Hematopoietic multipotent progenitor cell treated with erythropoietin and hydrocortisone succinate and interleukin-3 and kit ligand, for 4 days (in vitro differentiated cells): ENCODE measurements at places on chromosomes 1 and 21.
A peak's percentile ranks its signal among the peaks of the same experiment; 100 is the strongest.

DNA sequence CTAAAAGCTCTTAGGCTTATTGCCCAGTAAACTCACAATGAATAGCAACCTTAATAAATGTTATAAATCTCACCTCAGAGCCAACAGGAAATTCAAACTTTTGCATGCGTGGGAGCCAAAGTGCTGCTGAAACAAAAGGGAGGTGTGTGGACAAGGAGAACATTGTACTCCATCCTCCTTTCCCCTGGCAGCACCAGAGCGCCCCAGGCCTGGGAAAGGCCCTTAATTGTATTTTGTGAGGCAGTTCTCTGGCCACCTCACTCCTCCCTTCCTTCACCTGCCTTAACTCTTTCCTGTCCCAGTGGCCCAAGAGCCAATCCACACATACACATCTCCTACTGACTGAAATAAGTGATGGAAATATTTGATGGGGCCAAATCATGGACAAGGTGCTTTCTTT, 648.5 kb downstream of the LMO4 start:
- no peak for DNase-seq

DNA sequence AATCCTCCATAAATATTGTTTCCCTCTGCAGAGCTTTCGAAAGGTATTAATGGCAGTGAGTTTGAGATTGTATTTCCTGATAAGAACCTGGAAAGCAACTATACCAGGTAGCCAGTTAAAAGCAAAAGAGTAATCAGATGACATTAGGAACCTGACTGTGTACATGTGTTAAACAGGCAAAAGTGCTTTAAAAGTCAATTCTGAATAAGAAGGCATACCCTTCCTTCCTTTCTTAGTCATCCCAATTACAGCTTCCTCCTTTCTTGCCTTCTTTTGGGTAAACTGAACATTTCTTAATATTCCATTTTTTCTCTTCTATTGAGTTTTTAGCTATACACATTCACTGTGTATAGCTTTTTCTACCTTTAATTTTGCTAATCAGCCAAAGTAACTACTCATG, 144.7 kb downstream of the ZNF281 start:
- DNase-seq: no peak

DNA sequence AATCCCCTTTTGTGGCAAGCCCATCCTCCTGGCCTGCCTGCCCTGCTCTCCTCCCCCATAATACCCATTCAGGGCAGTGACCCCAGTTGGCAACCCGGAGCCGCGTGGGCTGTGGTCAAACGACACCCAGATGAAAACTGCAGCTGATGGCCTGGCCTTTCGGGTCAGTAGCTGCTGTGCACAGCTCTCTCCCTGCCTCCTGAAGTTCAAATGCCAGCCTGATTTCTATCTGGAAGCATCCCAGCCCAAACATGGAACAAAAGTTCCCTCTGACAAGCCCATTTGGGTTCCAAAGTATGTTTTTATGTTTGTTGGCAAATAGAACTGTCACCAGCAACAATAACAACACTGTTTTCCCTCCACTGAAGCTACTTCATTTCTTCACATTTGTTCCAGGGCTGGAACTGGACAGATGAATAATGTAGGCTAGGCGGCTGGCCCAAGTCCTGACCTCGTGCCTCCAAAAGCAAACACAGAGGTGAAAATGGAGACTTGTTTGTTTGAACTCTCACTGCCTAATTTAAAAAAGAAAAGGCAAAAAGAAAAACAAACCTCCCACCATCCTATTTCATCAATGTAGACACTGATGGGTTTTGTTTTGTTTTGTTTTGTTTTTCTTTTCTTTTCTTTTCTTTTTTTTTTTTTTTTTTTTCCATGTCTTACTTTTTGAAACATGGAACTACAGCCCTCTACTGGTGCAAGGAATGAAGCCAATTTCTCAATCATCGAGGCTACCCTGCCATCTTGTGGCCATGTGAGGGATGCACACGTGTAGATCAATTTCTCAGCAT, 179.0 kb downstream of the ADSS2 start:
- DNase-seq: peak; percentile 90

DNA sequence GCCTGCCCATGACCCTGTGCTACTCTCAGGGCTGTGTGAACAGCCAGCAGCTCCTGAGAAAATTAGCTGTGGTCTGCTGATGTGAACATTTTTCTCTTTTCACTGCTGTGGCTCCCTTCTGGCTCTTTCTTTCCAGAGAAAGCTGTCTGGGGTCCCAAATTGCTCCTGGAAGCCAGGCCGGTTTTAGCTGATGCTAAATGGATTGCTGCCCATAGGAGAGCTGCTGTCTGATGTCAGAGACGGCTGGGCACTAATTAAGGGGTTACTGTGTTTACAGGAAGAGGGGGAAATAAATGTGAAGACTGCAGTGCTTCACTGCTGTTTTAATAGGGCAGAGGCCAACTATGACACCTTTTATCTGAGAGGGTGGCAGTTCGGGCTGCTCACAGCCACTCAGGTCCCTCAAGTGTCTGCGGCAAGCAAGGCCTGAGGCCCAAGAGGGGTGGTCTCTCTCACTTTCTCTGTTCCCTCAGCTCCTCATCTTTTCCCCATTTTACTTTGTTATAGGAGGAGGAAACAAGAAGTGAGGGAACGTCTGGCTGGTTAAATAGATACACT, 106.0 kb upstream of the GNG12 start:
- DNase-seq: no peak

DNA sequence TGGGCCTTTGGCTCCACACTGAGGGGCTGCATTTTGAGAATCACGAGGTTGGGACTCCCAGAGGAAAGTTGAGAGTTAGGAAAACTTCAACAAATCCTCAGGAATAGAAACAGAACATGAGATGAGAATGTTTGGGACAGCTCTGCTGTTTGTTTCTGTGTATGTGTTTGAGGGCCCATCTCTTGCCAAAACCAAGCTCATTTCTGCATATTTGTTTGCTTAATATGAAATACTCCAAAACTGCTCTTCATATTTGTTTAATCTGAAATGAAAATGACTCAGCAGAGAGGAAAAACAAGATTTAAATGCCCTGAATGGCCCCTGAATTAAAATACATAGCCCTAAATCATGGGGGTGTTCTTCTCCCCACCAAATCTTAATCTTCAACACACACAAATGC, 78.1 kb downstream of the DDR2 start:
- DNase-seq: no peak

DNA sequence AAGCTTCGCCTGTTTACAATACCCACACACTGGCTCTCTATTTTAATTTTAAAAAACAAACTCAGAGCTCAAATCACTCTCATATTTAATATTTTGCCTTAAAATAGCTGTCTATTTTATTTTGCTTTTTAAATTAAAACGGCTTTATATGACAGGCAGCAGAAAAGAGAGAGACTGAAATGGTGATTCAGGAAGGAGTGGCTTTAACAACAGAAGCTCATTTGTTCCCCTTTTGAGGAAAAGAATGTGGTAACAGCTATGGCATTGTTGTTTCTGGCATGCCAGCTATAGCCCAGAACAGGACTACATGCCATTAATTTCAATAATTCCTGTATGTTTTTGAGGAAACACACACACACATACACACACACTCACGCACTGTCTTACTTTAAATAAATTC, 234.2 kb upstream of the PTBP2 start:
- no peak for DNase-seq

DNA sequence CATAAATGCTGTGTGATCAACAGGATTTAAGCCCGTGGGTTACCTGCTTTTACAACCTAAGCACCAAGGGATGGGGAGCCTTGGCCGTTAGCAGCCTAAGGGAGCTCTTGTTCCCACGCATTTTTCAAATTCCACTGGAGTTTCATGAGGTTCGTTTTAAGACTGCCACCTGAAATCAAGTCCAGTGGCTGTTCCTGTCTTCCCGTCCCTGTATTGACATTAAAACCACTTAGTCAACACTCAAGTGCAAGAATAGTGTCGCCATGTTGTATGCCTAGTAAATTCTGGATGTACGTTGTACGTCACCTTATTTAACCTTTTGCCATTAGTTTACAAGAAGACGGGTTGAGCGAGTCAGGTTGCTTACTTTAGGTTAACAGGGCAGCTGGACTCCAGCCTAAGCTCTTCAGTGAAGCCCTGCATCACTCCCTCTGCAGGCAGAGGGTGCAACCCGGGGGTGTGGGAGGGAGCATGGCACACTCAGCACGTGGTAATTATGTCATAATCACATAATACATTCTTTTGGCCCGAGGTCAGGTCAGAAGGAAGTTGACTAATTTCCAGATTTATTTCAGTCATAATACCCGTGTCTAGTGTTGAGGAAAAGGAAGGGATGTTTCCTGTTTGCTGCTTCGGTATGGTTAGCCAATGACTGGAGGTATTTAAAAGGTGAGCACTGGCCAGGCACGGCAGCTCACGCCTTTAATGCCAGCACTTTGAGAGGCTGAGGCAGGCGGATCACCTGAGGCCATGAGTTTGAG, 42.5 kb downstream of the CNST start:
- peak; percentile 66 for DNase-seq

- no peak for DNase-seq
Observed at GRCh38 chr1:53061123-53061858, 722 bp upstream of the PODN start.

DNA sequence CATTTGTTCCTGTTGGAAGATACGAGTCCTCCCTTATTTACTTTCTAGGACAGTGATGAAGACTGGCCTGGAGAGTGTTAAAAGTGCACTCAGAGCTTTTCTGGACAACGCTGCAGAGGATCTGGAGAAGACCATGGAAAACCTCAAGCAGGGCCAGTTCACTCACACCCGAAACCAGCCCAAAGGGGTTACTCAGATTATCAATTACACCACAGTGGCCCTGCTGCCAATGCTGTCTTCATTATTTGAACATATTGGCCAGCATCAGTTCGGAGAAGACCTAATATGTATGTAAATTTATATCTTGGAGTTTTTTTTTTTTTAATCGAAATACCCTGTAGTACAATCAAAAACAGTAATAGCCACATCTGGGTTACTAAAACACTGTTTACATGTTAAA, 190.5 kb downstream of the ZP4 start:
- no peak for DNase-seq

- no peak for DNase-seq
Observed at GRCh38 chr1:159839116-159839849, 12.6 kb downstream of the SLAMF8 start.

- DNase-seq: no peak
Observed at GRCh38 chr1:245258271-245258920, 103.6 kb downstream of the KIF26B start.

- no peak for DNase-seq
Observed at GRCh38 chr1:33710967-33711366, 152.9 kb upstream of the HMGB4 start.

- no peak for DNase-seq
Observed at GRCh38 chr1:31154000-31154631, 85.6 kb downstream of the NKAIN1 start.

DNA sequence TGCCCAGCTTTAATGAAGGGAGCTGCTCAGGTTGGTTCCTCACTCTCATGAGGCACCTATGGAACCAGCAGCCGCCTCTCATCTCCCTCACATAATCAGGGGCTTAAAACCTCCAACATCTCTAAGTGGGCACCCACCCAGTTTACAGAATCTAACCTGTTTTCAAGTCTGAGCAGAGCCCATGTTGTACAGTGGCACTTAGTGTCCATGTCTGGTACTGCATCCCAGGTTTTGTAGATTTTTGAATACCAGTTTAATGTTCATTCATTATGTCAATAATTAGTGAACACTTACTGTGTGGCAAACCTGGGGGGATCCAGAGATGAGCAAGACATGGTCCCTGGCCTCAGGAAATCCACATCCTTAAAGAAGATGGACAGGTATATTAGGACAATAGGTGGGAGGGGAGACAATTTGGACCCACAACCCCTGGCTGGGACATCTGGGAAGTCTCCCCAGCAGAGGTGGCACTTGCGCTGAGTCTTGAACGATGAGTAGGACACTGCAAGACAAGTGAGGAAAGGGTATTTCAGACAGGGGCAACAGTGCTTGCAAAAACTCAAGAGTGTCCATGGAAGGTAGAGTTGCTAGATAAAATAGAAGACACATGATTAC, 83.3 kb downstream of the LACTBL1 start:
- peak; percentile 54 for DNase-seq

GRCh38 chr21:31370893-31371544, 27.0 kb upstream of the TIAM1 start:
- DNase-seq: no peak

GRCh38 chr1:32025515-32025914, 11.8 kb downstream of the KHDRBS1 start:
- DNase-seq: no peak

GRCh38 chr1:40401473-40402201, 28.1 kb downstream of the SMAP2 start:
- peak; percentile 55 for DNase-seq

GRCh38 chr1:9418851-9419250, 120.4 kb upstream of the SLC25A33 start:
- DNase-seq: no peak

DNA sequence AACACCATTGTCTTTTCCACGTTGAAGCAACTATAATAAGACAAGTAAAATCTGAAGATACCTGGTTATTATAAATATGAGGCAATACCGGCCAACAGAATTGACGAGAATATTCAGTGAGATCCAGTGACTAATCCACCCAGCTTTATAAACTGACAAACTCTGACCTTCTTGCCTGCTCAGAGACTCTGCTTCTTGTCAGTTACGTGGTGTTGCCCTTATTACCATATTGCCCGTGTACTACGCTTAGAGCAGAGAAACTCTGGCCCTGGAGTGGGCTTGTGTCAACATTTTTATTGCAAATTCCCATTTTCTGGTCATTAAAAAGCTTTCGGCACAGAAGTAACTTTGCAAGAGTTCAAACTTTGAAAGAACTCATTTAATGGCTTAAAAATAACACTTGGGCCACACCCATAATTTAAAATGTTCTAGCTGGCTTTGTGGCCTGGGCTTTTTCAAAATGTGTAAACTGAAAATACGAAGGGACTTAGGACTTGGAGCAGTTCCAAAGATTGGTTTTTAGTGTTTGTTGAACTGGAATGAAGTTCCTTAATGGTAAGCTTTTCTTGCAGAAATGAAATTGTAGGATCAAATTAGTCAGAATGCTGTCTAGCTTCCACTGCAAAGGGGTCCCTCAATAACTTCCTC, 266.2 kb downstream of the LMO4 start:
- DNase-seq: peak; percentile 24

GRCh38 chr1:185969028-185969427, 234.8 kb downstream of the HMCN1 start:
- no peak for DNase-seq

DNA sequence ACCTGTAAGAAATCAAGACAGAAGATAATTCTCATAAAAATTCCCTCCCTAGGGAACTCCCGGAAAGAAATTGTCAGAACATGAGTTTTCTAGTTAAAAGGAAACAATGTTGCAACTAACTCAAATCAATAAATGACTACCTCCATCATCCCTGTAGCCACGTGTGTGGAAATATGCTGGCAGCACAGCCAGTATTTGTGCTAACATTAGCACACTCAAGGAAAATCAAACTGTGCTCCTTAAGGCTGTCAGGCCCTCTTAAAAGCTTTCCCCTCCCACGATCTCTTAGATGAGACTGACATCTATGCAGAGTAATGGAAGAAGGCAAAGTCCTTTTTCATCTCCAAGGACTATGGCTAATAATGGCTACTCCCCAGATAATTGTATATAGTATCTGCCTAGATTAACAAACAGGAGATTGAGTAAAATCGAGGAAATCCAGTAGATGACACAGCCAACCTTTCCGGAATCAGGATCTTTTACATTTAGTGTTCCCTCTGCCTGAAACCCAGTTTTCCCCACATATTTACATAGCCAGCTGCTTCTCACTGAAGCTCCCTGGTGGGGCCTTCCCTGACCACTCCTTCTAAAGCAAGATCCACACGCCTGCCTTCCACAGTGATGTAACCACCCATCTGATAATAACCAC, 50.9 kb upstream of the NR5A2 start:
- no peak for DNase-seq
